ENCODE measurements at places on chromosomes 12 and 14.

GRCh38 chr14:100855256-100855930 is 29.5 kb downstream of the MEG3 start:
- DNase-seq, result no peak

DNA sequence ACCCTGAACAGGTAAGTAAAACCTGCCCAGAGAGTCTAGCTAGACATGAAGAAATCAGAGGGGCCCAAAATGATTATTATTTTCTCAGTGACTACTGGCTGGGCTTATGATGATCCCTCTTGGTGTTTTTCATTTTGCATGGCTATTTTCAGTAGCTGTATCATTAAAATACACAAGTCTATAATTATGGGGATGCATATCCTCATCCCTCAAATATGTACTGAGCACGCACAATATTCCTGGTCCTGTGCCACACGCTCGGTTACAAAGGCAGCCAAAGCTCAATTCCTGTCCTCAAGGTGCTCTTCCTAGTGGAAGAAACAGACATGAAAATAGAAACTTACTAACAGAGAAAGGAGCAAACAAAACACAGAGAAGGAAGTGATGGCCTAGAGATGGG is 180.0 kb downstream of the DAD1 start:
- no peak for DNase-seq

DNA sequence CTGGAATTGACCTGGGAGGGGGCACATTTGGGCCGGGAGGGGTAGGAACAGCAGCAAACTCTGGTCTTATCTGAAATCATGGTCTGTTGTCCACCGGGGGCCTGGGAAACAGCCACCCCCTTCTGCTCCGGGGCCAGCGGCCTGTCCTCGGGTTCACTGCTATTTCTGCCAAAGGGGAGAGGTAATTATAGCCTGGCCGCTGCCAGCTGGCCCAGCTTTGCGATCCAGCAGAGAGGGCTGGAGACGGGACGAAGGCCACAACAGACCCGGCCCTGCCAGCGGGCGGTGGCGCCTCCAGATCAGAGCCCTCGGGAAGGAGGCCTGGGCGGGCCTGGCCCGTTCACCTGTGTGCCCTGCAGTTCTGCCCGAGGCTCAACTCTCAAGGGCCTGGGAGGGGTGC is at the start of gene C14orf180:
Gene C14orf180, plus strand, starts transcription at position 258 of the 400 bp plus-strand sequence. CDS start 6,667 bp downstream, outside the sequence.
- DNase-seq, result no peak

- DNase-seq, result peak; percentile 40
Measured at GRCh38 chr12:127115468-127116035, 1151.4 kb upstream of the TMEM132C start.

DNA sequence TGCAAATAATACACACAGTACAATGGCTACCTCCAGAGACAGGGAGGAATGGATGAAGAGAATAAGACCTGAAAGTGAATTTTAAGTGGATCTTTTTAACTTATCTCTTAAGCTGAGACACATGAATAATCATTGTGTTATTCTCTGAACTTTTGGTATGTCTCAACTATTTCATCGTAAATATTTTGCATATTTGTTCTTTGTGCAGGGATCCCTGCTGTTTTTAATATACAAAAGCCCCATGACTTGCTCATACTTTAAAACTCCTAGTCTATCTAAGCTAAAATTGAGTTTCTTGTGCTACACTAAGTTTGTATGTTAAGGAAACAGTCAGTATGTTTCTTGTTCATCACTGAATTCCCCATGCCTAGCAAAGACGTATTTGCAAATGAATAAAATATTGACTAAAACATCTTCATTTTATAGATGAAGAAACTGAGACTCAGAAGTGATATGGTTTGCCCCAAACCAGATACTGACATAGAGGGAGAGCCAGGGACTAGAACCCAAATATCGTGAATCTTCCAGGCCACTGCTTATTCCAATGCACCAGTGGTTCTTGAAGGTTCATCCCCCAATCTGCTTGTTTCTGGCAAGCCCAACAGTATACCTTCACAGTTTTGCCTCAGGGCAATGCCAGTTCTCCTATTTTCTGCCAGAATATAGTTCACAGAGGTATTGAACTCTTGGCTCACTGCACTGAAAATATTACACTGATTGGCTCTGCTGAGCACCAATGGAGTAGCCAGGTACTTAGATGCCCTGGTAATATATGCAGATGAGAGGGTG is 356.9 kb downstream of the MED13L start:
- DNase-seq, result no peak

DNA sequence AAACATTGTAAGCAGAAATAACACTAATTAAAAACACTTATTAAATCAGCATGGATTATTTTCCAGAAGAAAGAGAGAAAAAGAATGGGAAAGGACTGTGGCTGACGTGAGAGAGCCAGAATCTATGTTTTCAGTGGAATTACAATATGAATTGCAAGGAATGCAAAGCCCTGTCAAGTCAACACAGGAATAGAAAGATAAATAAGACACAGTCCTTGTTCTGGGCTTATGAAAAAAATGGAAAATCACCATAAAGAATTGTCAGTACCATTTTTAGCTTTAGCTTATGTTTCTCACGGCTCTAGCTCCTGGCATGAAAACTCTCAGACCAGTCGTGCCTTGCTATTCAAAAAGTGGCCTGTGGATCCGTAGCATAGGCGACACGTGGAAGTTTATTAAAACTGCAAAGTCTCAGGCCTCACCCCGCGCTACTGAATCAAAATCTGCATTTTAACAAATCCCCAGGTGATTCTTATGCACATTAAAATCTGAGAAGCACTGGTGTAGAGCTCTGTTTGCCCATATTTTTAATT is 549.1 kb downstream of the RPS29 start:
- DNase-seq, result no peak

- DNase-seq, result no peak
Measured at GRCh38 chr12:9906873-9907272, 25.3 kb downstream of the CLEC2A start.

- DNase-seq, result no peak
Measured at GRCh38 chr12:34387711-34388635, 365.7 kb downstream of the ALG10 start.

DNA sequence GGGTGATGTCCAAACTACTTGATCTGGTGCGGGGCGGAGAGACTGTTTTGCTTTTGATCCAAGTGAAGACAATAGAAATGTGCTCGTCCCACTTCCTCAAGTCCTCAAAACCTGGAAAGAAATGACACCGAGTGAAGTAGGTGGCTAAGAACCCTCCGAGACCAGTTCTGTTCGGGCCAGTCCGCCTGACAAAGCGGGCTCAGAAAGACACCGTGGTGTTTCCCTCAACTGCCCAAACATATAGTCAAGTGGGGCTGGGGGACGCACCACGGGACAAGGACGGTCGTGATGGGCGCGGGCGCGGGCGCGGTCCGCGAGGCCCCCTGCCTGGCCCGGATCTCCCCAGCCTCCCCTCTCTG is 1.6 kb downstream of the PHLDA1 start:
- peak; percentile 33 for DNase-seq

DNA sequence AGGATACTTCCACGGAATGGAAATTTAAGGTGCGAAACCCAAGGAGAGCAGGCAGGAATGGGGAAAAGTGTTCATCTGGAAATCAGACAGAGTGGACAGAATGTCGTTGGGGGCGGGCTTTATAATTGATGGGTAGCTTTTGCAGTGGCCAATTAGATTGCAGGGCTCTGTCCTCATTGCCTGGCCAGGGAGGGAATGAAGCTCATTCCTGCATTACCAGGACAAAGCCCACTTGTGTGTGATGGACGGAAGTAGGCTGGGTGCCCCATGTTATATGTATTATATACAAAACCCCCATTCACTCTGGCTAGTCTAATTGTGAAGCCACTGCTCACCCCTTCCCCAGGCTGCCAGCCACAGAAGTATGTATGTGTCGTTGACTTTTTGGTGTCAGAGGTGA is 23.6 kb downstream of the ZNF664 start:
- DNase-seq, result no peak

DNA sequence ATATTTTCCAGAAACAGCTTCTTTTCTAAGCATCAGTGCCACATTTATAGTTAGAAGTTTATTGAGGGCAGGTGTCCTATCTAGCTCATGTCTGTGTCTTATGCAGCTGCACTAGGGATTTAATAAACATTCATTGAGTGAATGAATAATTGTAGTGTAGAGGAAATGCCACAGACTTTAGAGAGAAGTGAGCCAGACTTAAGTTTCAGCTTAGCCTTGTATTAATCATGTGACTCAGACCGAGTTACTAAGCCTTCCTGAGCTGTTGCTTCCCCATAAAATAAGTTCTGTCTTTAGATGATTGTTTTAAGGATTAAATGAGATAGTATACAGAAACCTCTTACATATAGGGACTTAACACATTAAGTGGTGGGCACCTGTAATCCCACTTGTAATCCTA is 236.1 kb upstream of the DDHD1 start:
- no peak for DNase-seq

GRCh38 chr12:111445726-111446581 is 40.2 kb downstream of the SH2B3 start:
- DNase-seq, result peak; percentile 85

GRCh38 chr14:35374263-35374712 is 30.3 kb downstream of the NFKBIA start:
- no peak for DNase-seq

GRCh38 chr12:11762723-11763326 is 113.4 kb downstream of the ETV6 start:
- DNase-seq, result no peak

DNA sequence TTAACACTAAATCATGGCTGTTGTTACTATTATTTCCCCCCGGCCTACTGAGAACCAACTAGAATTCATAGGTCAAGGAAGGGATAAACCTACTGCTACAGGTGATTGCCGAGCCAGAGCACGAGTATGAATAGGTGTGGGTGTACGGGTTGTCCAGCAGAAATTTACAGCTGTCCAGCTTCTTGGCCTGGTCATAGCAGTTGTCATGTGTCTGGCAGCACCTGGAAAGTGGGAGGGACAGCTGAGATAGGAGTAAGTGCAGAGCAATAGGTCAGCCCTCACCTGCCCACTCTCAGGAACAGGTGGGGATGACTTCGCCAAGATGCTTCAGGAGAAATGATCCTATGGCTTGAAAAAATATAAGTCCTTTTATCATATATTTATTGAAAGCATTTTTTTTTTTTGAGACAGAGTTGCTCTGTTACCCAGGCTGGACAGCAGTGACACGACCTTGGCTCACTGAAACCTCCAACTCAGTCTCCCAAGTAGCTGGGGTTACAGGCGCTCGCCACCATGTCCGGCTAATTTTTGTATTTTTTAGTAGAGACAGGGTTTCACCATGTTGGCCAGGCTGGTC is 2.6 kb downstream of the PLA2G1B start:
- DNase-seq, result no peak

GRCh38 chr12:614411-614970 is 48.8 kb downstream of the NINJ2 start:
- no peak for DNase-seq

DNA sequence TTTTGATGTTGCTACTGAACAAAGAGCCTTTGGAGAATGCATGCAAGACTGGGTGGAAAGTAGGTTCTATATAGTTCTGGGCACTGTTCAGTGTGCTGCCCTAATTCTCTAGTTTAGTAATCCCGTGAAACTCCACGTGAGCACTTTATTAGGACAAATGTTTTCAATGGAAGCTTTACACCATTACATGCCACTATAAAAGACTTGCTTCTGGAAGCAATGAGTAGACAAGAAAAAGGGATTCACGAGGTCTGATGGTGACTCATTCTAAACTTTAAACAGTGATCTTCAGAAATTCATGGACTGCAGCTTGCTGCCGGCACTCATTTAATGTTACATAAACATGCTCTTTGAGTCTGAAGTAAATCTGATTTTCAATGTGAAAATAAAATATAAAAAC is 22.3 kb downstream of the ATG14 start:
- no peak for DNase-seq

DNA sequence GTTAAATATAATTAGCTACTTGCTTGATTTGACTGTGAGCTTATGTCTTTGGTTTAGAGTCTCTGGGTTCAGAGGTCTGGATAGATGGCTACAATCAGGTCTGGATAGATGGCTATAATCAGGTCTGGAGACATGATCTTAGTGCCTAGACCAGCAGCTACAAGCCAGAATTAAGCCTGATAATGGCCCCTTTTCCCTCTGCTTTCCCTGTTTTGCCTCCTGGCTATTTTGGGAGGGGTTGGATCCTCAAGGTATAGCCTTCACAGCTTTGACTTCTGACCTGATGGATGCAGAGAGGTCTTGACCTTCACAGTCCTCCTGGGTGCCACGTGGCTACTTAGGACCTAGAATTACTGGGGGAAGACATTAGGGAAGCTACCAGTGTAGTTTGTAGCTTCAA is 877.7 kb downstream of the GALC start:
- no peak for DNase-seq

GRCh38 chr14:39469094-39469710 is 37.0 kb upstream of the FBXO33 start:
- DNase-seq, result peak; percentile 15

Measured in SHP77 (cell line).